Activated CD4-positive, alpha-beta T cell treated with anti-CD3 and anti-CD28 coated beads, Interleukin-2, amount 50 U/mL, for 24 hours (primary cell): ENCODE measurements at places on chromosomes 7 and 10.

- no peak for DNase-seq
Measured at GRCh38 chr7:46990761-46991160, 591.1 kb downstream of the TNS3 start.

DNA sequence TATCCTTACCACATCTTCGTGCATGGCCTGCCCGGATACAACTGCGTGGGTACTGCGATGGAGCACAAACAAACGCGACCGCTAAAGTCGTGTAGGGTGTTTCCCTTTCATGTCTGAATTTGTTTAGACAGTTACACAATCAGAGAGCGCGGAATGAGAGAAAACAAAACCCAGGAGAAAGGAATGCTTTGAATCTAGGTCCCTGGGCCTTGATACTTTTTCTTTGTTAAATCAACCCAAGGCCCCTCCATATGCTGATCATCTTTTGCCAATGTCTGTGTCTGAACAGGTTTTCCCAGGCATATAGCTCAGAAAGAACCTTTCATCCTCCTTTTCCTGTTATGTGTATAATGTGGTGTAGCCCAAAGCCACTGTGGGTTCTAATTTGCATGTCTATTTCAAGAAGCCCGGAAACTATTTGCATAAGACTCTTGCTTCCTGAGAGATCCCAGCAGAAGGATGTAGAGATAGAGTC is 145.8 kb downstream of the FRMD4A start:
- DNase-seq: no peak

DNA sequence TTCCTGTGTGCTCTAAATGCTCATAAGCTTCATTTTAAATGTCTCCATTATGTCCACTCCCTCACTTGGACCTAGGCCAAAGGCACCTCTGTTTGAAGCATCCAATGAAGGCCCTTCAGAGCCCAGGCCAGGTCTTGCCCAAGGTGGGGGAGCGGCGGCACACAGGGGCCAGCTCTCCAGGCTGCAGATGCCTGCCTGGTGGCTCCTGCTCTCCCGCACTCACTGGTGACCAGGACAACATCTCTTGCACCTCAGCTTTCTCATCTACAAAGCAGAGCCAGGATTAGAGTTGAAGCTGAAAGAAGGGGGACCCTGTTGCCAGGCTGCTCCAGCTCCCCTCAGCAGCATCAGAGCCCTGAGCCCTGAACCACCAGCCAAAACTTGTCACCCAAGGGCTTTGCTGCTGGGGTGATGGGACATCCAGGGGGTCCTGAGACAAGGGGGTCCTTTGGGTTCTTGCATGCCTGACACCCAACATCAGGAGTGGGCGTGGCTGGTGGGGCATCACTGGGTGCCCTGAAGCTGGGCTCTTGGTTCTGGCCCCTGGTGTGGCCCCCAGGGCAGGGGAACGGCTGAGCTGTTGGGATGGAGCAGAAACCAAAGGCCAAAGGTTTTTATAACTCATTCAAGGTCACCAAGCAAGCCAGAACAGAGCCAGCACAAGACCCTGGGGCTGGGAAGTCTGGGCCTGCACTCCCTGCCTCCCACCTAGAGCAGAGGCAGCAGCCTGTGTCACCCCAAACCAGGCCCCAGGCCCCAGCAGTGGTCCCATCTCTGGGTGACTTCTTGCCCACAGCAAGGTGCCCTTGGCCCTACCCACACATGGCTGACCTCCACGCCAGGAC is 1.2 kb downstream of the NACAD start:
- no peak for DNase-seq

DNA sequence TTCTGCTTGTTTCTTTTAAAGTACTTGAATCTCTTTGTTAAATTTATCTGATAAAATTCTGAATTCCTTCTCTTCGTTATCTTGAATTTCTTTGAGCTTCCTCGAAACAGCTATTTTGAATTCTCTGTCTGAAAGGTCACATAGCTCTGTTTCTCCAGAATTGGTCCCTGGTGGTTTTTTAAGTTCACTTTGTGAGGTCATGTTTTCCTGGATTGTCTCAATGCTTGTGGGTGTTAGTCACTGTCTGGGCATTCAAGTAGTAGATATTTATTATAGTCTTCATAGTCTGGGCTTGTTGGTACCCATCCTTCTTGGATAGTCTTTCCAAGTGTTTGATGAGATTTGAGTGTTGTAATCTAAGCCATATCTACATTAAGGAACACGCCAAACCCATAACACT is 1060.6 kb downstream of the LRMDA start:
- DNase-seq: no peak

DNA sequence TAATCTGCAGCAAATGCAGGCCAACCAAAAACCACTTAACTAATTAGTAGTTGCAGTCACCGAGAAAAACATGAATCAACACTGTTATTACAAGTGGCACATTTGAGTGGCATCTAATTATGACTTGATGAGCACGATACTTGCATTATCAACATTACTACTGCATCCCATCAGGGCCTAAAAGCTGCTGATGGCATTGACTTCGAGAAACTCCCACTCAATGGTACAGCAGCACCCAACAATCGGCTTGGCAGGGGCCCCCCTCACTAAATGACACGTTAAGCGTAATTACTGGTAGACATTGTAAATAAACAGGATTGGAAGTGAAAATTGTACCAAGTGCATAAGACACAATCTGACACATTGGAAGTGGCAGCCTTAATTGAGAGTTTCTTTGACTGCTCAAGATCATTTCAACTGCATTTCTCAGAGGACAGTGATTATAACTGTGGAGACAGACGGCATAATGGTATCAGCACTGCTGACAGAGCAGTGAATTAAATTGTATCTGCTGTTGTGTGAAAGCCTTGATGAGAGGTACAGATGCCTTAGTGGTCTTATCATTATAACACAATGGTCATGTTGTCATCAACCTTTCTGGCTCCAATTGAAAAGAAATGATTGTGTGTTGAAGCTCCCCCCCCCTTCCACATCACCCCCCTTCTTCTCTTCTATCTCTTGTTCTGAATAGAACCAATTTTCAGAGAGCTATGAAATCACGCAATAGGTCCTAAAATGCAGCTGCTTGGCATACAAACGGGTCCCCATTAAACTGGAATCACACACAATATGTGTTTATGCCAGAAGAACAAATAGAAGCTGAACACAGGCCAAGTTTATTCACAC is 43.4 kb downstream of the SHTN1 start:
- no peak for DNase-seq

DNA sequence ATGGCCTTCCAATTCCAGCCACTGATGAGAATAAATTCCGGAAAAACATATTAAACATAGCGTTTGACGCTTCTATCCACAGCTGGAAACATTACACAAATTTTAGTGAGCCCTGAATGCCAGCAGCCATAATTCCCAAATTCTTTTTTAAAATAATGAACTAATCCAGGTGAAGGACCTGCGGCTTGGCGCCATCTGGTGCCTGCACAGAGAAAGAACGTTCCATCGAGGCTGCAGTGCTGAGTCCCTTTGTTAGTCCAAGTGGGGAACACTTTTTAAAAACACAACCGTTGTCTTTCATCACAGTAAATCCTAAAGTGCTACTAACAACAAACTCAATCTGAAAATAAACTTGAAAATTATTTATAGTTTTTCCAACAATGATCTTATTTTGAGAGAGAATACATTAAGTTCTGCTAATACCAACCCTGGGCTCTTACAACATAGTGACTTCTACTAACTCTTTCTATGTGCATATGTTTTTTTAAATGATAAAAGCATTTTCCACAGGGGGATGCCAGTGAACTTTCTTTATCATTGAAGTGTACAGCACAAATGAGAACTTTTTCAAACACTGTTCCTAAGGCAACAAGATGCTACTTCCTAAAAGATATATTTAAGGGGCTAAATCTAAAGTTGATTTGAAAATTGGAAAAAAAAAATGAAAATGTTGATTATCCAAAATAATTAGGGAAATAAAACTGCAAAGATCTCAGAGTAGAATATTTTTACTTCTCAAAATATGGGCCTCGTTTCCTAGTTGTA is 166.9 kb upstream of the RNF32 start:
- peak; percentile 13 for DNase-seq

DNA sequence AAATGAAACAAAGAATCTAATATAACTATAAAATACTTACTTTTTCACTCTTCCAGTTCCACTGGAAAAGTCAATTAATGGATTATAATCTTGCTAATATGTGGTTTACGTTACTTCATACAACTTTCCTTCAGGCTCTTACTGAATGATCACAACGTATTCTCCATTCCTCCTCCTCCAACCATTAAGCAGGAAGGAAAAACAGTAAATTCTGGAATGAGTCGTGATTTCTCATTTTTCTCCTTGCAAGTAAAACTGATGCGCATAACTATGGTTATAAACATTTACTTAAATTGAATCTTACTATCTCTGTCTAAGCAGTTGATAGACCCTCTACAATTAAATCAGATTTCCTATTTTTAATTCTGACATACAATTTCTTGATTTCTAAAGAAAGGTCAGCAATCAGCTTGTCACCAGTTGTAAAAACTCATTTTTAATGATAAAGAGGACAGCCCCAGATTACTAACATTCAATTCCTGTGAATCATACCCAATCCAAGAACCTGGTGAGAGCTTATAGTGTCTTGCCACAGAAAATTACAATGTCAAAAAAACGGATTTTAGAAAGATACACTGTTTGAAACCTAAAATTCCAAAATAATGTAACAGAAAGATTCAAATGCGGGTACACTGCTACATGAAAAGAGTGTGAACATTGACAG is 64.3 kb downstream of the EZH2 start:
- no peak for DNase-seq

- DNase-seq: no peak
Measured at GRCh38 chr10:86113501-86113900, 253.1 kb downstream of the GRID1 start.

DNA sequence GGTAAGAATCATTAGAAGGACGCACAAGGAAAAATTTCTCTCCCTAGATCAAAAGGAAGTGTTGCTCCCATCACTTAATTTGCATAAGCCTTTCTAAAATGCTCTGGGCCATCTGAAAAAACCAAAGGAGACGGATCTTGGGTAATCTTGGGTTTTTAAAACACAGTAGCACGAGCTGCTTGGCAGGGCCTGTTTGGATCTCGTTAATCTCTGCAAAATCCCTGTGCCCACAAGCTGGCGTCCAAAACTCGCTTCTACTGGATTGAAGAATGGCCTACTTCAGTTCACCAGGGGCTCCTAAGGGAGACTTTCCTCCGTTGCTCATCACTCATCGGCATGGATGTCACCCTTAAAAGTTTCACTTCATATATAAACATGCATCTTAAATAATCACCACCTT is 128.6 kb downstream of the RNF216 start:
- no peak for DNase-seq

DNA sequence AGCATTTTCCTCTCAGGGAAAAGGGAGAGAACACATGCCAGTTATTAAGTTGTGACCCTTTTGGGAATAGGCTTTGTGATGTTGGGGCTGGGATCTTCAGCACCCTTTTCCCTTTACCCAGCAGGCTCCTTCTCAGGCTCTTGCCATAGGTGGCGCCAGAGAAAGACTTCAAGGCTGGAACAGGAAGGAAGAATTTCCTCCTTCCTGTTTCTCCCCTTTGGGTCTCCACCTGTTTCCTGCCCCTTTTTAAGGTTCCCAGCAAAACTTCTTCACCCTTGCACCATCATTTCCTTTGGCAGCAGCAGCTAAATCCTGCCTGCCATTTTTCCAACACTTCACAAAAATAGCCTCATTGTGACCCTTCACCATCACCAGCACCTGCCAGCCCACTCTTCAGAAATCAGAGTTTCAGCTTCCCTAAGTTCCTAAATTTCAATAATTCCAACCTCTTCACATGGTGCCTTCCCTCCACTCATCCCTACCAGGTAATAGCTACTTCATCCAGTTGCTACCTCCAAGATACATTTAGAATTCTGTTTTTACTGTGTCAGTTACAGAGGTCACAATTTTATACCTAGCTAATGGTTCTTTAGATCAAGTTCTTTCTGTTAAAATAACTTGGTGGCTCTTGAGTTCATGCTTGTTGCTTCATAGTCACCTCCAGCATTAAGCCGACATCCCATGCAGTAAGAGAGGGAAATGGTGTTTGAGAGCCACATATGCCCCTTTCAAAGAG is 22.4 kb upstream of the FOXK1 start:
- no peak for DNase-seq

GRCh38 chr7:28695300-28696295 is 262.5 kb downstream of the TRIL start:
- no peak for DNase-seq

- no peak for DNase-seq
Measured at GRCh38 chr10:17122726-17123661, 6.6 kb downstream of the CUBN start.

GRCh38 chr10:92855560-92855959 is 7.2 kb downstream of the EXOC6 start:
- DNase-seq: no peak

GRCh38 chr10:44261710-44262455 is 123.0 kb downstream of the CXCL12 start:
- no peak for DNase-seq

- DNase-seq: no peak
Measured at GRCh38 chr10:79404231-79404609, 41.2 kb downstream of the ZCCHC24 start.

DNA sequence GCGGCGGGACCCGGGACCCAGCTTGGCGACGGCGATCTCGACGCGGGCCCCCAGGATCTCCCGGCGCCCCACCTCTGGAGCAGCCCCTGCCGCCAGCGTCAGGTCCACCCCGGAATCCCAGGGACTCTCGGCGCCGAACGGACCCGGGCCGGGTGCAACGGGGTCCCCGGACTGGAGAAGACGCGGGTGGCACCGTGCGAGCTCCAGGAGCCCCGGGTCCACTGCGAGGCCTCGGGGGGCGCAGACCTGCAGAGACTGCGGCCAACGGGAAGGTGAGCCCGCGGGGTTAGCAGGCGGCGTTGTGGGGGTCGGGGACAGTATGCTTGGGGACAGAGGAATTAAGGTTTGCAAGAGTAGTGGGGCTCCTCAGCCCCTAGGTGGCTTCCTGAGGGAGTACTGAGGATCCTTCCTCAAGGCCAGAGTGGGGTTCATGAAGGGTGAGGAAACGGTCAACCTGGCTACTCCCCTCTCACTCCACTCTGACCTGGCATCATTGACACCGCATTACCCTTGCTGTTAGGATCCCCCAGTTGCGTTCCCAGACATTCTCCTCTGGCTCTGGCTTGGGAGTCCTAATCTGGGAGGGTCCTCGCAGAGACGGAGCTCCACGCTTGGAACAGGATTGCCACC is 353 bp downstream of the EPHB6 start:
- DNase-seq: no peak

GRCh38 chr7:117800406-117800805 is 72.8 kb downstream of the CTTNBP2 start:
- no peak for DNase-seq

DNA sequence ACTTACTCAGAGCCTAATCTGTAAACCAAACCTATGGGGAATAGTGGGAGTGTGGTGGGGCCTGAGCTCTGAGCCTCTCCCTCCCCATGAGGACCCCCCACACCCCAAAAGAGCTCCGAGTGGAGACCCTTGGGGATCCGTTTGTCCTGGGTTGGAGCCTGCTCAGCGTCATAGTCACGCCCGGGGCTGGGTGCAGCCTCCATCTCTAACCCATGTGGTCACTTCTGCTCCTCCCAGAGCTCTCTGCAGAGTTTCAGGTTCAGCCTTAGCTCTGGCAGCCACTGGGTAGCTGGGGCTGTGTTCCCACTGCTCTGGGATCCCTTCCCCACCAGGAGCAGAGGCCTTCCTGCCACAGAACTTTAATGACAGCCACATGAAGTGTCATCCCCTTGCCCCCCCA is 25.9 kb downstream of the PFKFB3 start:
- no peak for DNase-seq

- no peak for DNase-seq
Measured at GRCh38 chr7:131104596-131105293, 222.9 kb upstream of the MKLN1 start.
